Colonic mucosa (tissue), 4 donors: ENCODE measurements at places on chromosomes 3 and 15.

DNA sequence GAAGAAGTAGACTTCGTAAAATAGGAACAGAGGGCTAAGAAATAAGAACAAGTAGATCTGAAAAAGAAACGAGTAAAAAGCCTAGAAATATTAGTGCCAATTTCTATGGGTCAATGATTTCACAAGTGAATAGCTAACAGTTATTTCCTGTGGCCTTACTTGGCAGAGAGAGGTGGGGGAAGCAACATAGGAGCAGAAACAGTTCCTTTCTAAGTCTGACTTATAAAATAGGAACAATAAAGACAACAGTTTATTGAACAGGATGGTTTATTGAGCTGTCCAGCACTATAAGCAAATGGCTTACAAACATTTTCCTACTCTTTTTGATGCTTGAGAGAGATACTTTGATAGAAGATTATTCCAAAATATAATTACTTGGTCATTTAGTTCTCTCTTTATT, 37.9 kb downstream of the AGTR1 start:
- no peak for DNase-seq

- DNase-seq = peak; percentile 20
These were observed 144.3 kb downstream of the EEFSEC start for GRCh38 chr3:128297401-128298138.

DNA sequence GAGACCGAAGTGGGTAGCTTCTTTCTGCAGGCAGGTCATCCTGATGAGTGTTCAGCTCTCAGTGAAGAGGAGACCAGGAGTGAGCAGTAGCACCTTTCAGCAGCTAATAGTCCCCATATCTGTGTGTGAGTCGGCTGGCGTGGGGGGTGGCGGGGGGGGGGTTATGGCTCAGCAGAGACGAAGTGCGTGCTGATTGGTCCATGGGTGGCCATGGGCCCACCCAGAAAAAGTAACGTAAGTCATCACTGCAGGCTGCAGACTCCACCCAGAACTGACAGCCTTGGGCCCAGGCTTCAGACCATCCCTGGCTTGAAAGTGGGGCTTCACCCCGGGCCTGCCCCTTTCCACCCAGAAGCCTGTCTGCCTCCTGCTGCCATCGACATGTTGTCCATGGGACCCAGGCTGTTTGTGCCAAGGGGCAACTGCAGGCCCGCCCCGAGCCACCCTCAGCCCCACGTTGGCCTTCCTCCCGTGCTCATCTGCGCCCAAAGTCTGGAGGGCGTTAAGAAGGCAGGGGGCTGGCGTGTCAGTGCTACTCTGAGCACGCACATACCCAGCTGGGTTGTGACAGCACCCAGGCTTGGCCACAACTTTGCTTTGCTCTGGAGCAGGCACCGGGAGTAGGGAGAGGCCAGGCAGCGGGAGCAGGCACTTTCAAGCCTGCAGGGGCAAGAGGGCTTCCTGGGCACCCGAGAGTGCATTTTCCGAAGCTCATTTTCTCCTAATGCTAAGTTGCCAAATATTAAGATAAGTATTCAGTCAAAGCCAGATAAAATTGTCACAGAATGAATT, 511.7 kb upstream of the CDIN1 start:
- no peak for DNase-seq

- no peak for DNase-seq
These were observed 481.9 kb upstream of the CNTN4 start for GRCh38 chr3:1616744-1617143.

DNA sequence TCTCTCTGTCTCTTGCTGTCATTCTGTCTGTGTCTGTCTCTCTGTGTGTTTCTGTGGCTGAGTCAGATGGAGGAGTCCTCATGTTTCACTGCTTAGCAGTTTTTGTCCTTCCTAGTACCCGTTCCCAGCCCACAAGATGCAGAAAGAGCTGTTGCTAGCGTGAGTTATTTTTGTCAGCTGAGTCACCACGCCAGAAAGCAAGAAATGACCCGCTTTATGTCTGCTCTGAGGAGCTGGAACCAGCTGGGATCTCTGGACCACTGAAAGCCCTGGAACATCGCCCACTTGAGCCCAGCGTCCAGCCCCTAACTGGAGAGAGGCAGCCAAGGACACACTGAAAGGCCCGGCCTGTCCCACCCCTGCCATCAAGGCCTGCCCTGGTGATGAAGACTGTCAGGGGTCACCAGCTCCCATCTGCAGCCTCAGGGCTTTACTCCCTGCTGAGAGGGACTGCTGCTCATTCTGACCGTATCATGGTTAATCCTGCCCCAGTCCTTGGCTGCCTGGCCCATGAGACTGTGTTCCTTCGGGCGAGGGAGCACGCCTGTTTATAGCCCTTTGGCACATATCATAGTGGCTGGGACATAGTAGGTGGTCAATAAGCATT, 101.7 kb upstream of the TPM1 start:
- peak; percentile 53 for DNase-seq

DNA sequence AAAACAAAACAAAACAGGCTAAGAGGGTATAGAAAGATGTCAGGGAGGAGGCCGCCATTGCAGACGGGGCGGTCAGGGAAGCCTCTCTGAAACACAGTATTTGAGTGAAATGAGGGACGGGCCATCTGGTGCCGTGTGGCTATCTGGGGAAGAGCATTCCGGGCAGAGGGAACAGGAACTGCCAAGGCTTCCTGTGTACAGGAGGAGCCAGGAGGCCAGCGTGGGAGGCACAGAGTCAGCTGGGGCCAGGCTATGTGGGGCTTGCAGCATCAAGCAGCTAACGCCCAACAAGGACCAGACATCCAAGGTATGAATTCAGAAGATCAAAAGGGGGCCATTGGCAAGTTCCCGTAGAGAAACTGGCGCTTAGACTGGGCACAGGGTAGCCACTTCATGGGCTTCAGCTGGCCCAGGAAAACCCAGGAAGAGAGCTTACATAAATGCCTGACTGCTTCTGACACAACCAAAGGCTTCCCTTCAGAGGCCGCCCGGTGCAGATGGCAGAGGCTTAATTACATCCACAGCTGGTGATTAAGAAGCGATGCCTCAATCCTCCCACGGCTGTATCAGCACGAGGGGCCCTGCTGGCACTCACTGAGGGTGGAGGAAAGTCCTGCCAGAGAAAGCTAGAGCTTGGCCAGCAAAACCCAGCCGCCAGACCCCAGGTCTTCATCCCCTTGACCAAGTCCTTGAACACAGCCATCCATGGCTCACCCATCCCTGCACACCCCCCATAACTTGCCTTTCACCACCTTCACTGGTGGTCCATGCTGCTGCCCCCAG, 144.9 kb downstream of the MEGF11 start:
- DNase-seq = no peak

DNA sequence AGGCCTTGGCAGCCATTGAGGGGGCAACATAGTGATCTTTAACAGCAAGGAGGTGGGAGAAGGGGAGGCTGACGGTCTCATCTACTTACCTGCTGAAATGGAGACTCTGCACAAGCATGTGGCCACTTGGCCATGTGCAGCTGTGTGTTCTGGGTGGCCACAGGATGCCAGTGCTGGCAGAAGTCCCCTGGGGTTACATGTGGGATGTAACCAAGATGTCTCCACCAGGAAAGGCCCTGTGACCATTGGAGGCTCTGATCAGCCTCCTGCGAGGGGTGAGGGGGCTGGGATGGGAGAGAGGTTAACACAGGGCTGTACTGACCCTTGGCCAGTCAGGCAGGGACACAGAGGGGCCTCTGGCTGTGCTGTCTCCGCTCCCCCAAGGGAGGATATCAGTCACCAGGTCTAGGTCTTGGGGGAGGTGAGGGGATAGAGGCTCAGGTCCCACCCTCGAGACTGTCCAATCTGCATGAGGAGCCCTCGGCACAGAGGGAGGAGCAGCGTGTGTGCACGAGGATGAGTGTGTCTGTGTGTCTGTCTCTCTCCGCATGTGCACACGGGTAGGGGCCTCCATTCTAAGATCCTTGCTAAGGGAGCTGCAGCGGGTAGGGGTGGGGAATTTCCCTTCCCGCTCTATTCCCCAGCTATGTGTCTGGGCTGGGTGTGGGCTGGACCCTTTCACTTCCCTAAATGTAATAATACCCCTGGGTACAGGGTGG, 19.5 kb downstream of the PRKCD start:
- DNase-seq = no peak

DNA sequence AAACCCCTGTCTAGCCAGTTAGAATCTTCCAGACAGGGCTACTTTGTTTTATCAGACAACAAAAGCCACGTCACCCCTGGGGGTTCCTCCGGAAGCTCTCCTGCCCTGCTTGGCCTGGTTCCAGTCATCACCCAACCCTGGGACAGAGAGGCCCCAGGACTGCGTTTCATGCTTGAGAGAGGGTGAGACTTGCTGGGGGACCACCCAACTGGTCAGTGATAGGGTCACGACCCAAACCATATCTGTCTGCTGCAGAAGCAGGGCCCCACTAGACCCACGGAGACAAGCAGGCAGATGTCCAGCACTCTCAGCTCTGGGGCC, 1.2 kb downstream of the NT5DC2 start:
- DNase-seq = no peak

- no peak for DNase-seq
These were observed 9.8 kb upstream of the TXNRD3 start for GRCh38 chr3:126664591-126665214.

DNA sequence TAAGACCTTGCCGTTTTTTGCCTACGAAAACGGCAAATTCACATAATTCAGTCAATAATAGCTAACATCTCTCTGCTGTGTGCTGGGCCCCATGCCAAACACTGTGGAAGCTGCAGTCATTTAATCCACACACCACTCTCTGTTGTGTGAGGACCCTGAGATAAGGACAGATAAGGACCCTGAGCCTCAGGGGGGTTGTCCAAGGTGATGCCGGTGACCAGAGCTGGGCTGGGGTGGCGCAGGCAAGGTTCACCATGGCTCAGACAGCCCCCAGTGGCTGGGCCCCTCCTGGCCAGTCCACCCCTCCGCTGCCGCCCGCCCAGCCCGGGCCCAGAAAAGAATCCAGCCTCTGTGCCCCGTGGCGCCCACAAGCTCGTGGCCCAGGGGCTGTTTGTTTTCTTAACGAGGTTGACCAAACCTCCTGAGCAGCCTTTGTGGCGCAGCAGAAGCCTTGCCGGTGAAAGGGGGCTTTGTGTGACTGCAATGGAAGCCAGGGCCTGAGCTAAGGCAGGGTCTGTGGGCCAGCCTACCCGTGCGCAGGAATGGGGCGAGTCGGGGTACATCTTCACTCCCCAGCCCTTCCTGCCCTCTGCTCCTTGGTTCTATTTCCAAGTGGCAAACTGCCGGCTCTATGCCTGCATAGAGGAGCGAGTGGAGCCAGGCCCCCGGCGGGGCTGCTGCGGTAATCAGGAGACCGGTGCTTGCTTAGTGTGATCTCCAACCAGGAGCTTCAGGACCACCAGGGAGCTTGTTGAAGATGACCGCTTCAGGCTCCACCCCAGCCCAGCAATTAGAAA, 4.4 kb upstream of the SNX22 start:
- no peak for DNase-seq

GRCh38 chr15:75112278-75112847, 89.0 kb downstream of the PPCDC start:
- no peak for DNase-seq

DNA sequence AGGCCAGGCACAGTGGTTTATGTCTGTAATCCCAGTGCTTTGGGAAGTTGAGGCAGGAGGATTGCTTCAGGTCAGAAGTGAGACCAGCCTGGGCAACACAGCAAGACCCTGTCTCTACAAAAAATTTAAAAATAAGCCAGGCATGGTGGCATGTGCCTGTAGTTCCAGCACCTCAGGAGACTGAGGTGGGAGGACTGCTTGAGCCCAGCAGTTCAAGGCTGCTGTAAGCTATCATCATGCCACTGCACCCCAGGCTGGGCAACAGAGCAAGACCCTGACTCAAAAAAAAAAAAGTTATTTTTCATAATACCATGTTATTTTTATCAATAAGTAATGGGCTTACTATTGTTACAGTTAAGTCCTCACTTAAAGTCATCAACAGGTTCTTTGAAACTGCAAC, 59.7 kb downstream of the SETD2 start:
- no peak for DNase-seq

DNA sequence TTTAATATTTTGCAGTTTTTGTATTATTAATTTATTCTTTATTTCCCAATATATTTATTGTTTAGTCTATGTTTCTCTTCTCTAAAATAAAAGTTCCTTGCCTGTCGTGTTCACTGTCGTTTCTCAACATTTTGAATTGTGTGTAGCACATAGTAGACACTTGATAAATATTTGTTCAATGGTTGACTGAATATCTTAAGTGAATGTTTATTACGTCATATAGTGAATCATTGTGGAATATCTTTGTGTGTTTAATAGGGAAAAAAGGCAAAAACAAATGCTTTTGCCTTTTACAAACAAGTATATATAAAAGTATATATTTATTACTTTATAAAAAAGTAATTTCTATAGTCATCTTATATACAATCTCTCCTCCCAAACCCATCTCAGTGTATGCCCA, 572.3 kb downstream of the EPHA3 start:
- no peak for DNase-seq

DNA sequence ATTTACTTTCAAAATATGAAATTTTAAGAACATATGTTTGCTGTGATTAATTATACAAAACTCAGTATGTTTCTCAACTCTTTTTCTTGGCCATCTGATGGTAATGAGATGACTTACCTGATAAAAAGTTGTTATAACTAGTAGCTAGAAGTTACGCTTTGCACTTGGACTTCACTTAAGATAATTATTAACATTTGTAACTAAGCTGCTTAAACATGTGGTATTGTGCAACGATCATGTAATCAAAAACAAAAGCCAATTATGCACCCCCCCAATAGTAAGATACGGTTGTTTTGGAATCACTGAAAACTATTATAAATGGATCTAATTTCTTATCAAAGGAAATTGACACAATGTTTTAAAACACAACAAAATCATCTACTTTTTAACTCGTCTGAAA, 342.9 kb downstream of the CNTN3 start:
- DNase-seq = no peak

- DNase-seq = peak; percentile 67
These were observed 186.5 kb downstream of the FOXP1 start for GRCh38 chr3:71397046-71397445.

- no peak for DNase-seq
These were observed 207.4 kb upstream of the HES1 start for GRCh38 chr3:193928354-193929209.

DNA sequence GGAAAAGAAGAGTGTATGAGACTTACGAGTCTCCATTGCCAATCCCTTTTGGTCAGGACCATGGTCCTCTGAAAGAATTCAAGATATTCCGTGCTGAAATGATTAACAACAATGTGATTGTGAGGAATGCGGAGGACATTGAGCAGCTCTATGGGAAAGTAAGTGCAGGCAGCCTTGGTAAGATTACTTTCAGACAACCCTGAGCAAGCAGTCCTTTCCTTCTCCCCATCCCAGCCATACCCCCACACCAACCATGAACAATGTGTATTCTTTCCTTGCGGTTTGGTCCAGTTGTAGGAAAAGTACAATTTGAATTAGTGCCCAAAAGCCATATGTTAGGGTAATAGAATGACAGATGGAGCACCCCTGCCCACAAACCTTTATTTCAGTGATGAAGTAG, 5.6 kb downstream of the TSEN2 start:
- DNase-seq = no peak

DNA sequence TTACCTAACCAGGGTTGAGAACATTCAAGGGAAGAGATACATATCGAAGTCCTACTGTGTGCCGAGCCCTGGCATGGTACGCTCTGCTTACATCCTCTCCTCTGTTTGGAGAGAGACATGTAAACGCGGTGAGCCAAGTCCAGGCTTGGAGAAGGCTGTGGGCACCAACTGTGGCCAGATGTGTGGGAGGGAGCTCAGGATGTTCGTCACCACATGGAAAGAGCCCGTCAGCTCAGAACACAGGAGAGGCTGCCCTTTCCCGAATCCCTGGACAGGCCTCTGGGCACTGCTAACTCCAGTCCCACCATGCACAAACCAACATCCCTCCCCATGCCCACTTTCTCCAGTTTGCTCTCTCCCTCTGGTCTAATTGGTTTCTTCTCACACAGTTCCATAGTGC, 43.0 kb downstream of the MESD start:
- DNase-seq = no peak
